ENCODE measurements at places on chromosomes 3 and 15.

DNA sequence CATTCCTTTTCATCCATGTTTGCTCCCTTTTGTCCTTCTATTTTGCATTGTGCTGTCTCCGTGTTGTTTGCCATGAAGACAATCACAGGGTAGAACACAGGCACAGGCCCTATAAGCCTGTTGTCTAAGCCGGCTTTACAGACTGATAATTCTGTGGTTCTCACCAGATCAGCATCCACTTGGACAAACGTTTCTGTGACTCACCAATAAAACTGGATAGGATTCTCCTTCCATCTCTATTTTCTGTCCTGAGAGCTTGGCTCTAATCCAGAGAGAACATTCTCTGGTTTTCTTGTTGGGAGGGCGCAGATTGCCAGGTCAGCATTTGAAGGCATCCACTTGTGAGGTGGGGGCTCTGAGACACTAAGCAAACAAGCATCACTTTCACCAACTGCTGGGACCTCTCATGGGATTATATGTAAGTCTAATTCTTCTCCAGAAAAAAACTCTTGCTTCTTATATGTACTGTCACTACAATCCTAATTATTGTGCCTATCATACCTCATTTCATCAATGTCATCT, 101.6 kb downstream of the ERC2 start:
- no peak for DNase-seq

GRCh38 chr3:174125267-174125824, 727.8 kb downstream of the NLGN1 start:
- DNase-seq = peak; percentile 69

DNA sequence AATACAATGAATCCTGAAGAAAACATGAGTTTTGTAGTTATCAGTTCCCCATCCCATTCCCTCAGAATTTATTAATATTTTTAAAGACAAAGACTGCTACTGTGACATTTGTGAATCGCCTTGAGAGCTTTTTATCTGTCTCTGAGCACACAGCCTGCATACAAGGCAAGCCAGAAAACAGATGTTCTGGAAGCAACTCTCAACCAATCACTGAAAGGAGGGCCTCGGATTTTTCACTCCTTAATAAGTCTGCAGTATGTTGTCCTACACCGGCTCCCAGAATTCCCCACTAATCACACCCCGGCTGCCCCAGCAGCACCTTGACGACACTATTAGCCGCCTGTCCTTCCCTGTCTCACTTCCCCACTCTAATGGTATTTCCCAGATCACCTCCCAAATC, 138.5 kb downstream of the ZNF621 start:
- no peak for DNase-seq

- peak; percentile 73 for DNase-seq
Observed at GRCh38 chr3:161349529-161350312, 21.6 kb downstream of the SPTSSB start.

GRCh38 chr3:114585687-114586086, 291.9 kb downstream of the TIGIT start:
- no peak for DNase-seq

DNA sequence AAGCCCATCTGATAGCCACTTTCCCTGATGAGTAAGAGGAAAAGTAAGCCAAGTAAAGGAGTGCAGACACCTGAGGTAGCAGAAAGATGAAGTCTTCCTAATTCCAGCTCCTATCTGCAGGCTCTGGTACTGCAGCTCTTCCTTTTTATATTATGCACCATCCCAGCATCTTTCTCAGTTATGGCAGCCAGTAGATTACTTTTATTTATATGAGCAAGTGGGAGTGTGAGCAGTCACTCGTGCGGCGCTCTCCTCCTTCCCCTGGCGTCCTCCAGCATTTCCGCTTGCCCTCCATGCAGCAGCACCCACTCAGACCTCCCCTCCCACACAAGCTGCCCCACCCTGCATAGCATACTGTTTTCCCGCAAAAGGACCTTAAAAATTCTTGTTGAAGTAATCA, 465.9 kb upstream of the DPPA4 start:
- DNase-seq = peak; percentile 17

DNA sequence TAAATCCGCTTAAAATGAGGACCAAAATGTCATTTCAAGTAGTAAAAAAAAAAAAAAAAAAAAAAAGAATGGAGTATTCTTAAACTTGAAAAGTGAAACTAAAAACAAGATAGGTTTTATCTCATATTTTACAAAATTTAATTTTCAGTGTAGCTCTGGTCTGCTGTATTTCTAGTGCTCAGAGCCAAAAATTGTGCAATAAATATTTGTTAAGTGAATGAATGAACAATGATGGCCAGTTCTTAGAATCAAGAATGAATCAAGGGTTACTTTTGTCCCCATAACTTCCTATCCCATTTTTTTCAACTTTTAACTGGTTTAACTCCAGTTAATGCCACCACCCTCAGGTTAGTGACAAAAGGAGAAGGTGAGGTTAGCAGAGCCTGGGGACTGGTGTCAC, 214.4 kb downstream of the ABHD5 start:
- DNase-seq = no peak

DNA sequence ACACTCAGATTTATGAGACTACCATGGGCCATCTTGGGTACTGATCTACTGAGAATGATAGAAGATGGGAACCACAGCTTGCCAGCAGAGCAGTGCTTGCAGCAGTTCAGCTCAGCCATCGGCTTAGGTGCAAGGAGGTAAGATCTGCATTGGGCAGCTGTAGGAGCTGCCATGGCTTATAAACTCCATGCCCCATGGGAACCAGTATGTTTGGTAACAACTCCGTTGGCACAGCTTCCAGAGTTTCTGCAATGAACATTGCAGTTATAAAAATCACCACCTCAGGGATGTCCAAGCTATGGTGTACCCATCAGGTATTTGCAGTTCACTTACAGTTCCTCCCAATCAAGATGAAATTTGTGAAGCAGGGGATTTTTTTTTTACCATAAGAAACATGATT, 299.1 kb upstream of the ROPN1 start:
- no peak for DNase-seq

GRCh38 chr3:189349772-189350171, 178.0 kb downstream of the TPRG1 start:
- DNase-seq = no peak

DNA sequence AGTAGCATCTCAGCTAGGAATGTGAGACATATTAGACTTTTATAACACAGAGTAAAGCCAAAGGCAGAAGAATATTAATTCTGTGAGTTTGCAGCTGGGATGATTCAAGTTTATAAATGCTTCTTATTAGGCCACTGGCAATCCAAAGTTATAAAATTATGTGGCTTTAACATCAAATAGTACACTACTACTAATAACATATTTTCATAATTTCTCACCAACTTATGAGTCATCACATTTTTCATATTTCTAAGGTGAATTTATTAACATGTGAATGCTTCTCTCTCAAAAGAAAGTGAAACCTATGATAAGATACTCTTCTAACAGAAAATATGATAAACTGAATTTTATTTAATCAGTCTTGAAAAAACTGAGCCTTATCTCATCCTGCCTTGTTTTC, 1348.2 kb upstream of the ALCAM start:
- DNase-seq = no peak

DNA sequence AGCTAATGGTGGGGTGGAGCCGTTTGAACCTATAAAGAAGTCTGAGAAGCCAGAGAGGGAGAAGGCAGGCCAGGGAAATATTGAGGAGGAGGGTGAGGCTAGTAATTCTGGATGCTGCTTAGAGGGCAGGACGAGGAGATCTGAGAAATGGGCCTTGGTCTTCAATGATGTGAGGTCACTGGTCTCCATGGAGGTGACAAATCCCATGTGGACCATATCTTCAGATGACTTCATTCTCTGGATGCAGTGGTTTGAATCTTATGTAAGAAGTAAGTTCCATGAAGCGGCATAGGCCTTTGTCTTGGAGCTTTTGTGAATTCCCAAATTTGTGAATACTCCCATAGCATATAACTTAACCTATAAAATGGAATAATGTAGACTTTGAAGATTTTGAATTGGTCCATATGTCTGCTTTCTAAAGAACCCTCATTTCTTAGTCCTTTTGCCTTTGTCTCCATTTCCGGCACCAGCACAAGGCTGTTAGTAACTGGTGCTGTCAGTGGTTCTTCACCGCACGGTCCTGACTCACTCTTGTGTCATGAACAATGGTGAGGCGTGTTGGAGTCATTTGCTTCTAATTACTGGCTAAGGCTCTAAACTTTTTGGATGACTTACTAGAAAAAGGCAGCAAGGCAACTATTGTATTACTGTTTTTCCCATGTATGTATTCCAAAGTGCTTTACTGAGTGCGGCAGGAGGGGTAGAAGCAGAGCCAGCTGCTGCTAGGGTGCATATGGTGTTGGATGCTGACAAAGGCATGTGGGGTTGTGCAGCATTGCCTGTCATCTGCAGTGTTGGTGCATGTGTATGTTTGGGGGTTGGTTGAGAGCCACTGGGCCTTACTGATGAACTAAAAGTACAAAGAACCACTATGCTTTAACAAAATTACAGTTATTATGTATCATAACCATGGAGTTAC, 279.3 kb upstream of the C2CD4B start:
- no peak for DNase-seq

- no peak for DNase-seq
Observed at GRCh38 chr3:196941729-196942225, 551 bp downstream of the NCBP2 start.

- DNase-seq = no peak
Observed at GRCh38 chr3:124256599-124256998, 264.7 kb upstream of the ROPN1 start.

DNA sequence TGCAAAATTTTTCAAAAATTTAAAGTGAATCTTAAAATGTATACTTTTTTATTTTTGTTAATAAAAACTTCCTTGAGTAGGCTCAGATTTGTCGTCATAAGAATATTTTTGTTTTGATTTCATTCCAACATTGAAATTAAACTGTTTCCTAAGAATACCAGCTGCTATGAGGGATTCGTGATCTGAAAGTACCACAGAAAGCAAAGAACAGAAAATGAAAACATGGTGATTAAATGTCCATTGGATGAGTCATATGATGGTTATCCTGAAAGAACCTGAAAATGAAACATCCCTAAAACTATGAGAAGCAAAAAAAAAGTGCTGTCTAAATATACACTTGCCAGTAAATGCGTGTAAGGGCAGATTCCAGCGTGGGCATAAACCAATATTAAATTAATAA, 143.8 kb downstream of the GMNC start:
- no peak for DNase-seq

Measured in HT-29 (cell line).